ENCODE measurements at places on chromosomes 5 and 9.

- DNase-seq = no peak
Observed at GRCh38 chr5:34524123-34524522, 132.0 kb upstream of the RAI14 start.

- no peak for DNase-seq
Observed at GRCh38 chr5:155332618-155333017, 319.1 kb downstream of the KIF4B start.

- DNase-seq = no peak
Observed at GRCh38 chr5:60794691-60795090, 49.4 kb downstream of the ELOVL7 start.

GRCh38 chr5:162607879-162608278, 540.3 kb downstream of the GABRG2 start:
- no peak for DNase-seq

All from stimulated activated CD4-positive, alpha-beta T cell treated with anti-CD3 and anti-CD28 coated beads, Interleukin-15, amount 100 ng/mL, for 1 hour (primary cell).